ENCODE measurements at places on chromosomes 11 and 22. TPM values are rescaled to one million over a fixed set of nuclear protein-coding genes. Genes with fewer than 3 reads are reported as not detected.

DNA sequence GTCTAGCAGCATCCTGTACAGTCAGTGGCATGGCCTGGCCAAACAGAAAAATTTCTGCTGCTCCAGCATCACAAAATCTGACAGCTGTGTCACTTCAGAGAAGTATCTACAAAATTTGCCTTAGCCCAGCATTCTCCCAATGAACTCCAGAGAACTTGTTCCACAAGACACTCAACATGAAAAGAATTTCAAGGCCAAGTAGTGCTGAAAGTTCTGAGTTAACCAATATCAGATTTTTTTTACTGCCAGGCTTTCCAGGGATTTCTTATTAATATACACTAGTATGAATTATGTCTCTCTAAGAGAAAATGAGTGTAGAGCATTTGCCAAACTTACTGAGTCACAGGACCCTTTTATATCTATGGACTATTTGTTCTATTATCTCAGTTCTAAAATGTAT, 68.8 kb downstream of the OR5AK2 start:
- no peaks in the 10 kb centered on the region for H3K36me3 ChIP-seq
- no peak overlapping the region for H3K27ac ChIP-seq
- H3K4me3 ChIP-seq: no peak overlapping the region
- H3K4me1 ChIP-seq: no peaks in the 10 kb centered on the region
- DNase-seq: no peak

- DNase-seq: no peak
- H3K27me3 ChIP-seq: peaks cover 24% of the 10 kb centered on the region
- H3K4me3 ChIP-seq: no peak overlapping the region
Observed at GRCh38 chr11:85930879-85931366, 75.7 kb downstream of the CCDC83 start.

DNA sequence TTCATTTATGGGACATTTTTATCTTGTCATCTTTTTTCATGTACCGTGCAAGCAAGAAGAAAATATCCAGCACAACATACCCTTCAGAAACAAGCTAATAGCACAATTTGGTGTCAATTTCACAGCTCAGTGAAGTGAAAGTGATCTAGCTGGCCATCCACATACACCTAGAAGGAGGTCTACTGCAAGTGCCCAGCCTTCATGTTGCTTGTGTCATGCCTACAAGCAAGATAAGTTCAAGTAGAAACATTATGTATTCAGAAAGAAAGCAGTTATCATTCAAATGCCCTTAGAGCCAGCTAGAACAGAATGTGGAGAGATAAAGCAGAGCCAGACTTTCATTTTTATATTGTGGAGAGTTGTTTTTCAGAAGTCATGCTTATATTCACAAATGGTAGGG, 325.7 kb upstream of the PITPNB start:
- no peaks in the 10 kb centered on the region for H3K36me3 ChIP-seq
- no peak overlapping the region for H3K27ac ChIP-seq
- no peak overlapping the region for H3K4me3 ChIP-seq
- no peak for DNase-seq
- H3K27me3 ChIP-seq: peaks cover 7% of the 10 kb centered on the region

The LDHAL6A gene
- not detected for total RNA-seq

- no peak for DNase-seq
- no peaks in the 10 kb centered on the region for H3K36me3 ChIP-seq
- peaks cover 31% of the 10 kb centered on the region for H3K27me3 ChIP-seq
- no peak overlapping the region for H3K27ac ChIP-seq
- no peaks in the 10 kb centered on the region for H3K4me1 ChIP-seq
Observed at GRCh38 chr11:120147950-120148270, 10.0 kb upstream of the TRIM29 start.

GRCh38 chr11:660281-660680, 23.2 kb downstream of the DRD4 start:
- H3K27ac ChIP-seq: no peak overlapping the region
- no peaks in the 10 kb centered on the region for H3K27me3 ChIP-seq
- no peak overlapping the region for H3K4me3 ChIP-seq
- peaks cover 9% of the 10 kb centered on the region for H3K36me3 ChIP-seq
- H3K4me1 ChIP-seq: peaks cover 5% of the 10 kb centered on the region

The OR52M1 gene
- not detected for total RNA-seq

- peaks cover 2% of the 10 kb centered on the region for H3K4me1 ChIP-seq
- H3K27ac ChIP-seq: no peak overlapping the region
- H3K4me3 ChIP-seq: no peak overlapping the region
- no peak for DNase-seq
- H3K27me3 ChIP-seq: peaks cover 18% of the 10 kb centered on the region
- no peaks in the 10 kb centered on the region for H3K36me3 ChIP-seq
Observed at GRCh38 chr22:43928908-43929307, 5.3 kb downstream of the PNPLA3 start.

GRCh38 chr11:47595029-47595428, 818 bp upstream of the C1QTNF4 start:
- DNase-seq: no peak
- no peak overlapping the region for H3K4me3 ChIP-seq
- H3K27me3 ChIP-seq: peaks cover 30% of the 10 kb centered on the region
- no peaks in the 10 kb centered on the region for H3K36me3 ChIP-seq

DNA sequence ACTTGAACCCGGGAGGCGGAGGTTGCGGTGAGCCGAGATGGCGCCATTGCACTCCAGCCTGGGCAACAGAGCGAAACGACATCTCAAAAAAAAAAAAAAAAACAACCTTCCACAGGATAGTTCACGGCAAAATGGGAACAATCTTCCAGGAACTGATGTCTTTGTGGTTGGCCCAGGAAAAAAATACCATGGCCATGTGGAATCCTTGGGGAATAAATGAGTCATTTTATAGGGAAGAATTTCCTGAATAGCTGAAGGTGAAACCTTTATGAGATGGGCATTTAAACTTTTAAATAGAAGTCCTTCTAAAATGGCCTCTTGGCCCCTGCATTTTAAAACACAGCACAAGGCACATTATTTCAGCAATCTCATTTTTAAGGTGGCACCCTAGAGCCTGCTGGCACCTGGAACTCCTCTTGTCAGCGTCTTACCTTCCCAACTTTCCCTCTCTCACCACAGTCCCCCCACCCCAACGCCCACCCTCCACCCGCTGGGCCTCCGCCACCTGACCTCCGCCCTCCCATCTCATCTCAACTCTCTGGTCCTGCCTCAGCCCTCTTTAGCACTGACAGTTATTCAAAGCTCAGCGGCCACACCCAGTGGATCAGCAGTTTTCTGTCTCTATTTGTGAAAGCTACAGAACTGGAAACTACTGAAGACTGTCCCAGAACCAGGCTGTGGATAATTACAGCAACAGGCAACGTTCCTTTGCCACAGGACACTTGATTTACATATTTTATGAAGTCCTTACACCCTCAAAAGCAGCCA, 43.1 kb downstream of the SCGB1A1 start:
- H3K4me1 ChIP-seq: no peaks in the 10 kb centered on the region
- no peak for DNase-seq
- no peaks in the 10 kb centered on the region for H3K36me3 ChIP-seq

DNA sequence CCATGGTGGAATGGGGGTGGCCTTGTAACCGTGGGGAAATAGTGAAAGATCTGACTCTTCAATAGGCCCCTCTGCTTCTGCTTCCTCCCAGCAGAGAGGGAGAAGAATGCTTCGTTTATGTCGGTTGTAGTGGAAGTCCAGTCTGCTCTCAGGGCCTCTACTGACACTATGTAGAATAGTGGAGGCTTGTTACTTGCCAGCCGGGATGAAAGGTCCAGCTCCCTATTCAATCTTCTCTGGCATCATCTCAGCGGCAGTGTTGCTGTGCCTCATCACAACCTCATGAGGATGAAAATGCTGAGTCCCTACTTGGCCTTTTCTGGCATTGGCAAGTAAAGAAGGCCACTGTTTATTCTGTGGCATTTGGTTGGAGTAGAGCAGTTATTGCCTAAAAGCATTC, 820.9 kb upstream of the TENM4 start:
- no peaks in the 10 kb centered on the region for H3K27me3 ChIP-seq
- no peak overlapping the region for H3K27ac ChIP-seq
- H3K36me3 ChIP-seq: no peaks in the 10 kb centered on the region
- no peak overlapping the region for H3K4me3 ChIP-seq

The C22orf15 gene
- total RNA-seq: 1.4 TPM

The TRIM48 gene
- total RNA-seq: not detected

GRCh38 chr22:30921108-30921507, 47.5 kb downstream of the MORC2 start:
- H3K4me3 ChIP-seq: peak overlapping the region; percentile 70
- DNase-seq: no peak

DNA sequence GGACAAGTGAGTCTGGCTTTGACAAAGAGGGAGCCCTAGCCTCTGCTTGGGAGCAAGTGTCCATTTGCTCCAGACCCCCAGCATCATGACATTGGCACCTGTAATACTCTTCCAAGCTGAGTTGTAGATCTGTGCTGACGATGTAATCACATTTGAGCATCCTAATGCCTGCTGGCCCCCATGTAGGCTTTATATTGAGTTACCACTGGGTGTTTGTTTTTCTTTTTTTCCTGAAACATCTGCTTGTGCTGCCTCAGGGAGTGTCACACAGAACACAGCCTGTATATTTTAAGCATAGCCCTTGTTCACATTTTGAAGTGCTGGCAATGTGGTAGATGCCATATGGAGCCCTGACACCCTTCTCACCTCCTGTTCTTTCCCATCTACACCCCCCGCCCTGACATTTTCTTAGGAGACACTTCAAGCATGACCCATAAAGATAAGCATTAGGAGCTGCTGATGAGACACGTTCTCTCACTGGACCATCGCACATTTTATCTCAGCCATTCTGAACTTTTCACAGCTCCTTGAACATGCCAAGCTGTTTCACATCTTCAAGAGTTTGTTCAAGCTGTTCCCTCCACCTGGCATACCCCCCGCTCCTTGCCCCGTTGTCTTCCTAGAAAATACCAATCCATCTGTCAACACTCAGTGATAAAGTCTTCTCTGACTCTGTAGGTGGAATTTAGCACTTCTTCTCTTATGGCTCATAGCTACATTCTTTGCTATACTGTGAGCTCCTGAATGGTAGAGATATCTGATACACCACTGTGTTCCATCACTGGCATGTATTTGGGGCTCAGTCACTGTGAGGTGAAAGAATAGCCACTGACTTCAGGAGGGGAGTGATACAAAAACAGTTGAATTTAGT, 128.7 kb downstream of the TRIM44 start:
- H3K27ac ChIP-seq: no peak overlapping the region
- peaks cover 3% of the 10 kb centered on the region for H3K36me3 ChIP-seq
- H3K4me1 ChIP-seq: peaks cover 8% of the 10 kb centered on the region
- no peaks in the 10 kb centered on the region for H3K27me3 ChIP-seq
- H3K4me3 ChIP-seq: no peak overlapping the region

GRCh38 chr11:92657226-92657625, 312.2 kb upstream of the MTNR1B start:
- H3K27ac ChIP-seq: no peak overlapping the region
- H3K36me3 ChIP-seq: no peaks in the 10 kb centered on the region
- no peak overlapping the region for H3K4me3 ChIP-seq
- no peaks in the 10 kb centered on the region for H3K27me3 ChIP-seq
- no peak for DNase-seq

The LAYN gene
- total RNA-seq: 11.1 TPM

DNA sequence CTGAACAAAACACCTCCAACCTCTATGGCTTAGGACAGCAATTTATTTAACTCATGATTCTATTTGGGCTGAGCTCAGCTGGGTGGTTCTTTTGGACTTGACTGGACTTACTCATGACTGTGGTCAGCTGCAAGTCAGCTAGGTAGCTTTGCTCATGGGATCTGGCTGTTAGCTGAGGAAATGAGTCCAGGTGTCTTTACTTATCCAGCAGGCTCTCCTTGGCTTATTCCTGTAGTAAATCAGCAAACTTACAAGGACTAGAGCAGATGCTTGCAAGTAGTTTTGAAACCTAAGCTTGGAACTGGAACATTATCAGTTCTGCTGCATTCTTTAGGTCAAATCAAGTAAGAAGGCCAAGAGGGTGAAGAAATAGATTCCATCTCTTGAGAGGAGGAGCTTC, 8.0 kb upstream of the HIKESHI start:
- H3K27ac ChIP-seq: no peak overlapping the region
- H3K4me3 ChIP-seq: no peak overlapping the region
- peaks cover 34% of the 10 kb centered on the region for H3K4me1 ChIP-seq
- no peak for DNase-seq
- H3K36me3 ChIP-seq: peaks cover 4% of the 10 kb centered on the region
- peaks cover 4% of the 10 kb centered on the region for H3K27me3 ChIP-seq

- no peak overlapping the region for H3K4me3 ChIP-seq
- H3K4me1 ChIP-seq: peaks cover 22% of the 10 kb centered on the region
- H3K27ac ChIP-seq: peak overlapping the region; percentile 56
- DNase-seq: no peak
Observed at GRCh38 chr11:12229450-12230229, 119.2 kb downstream of the MICAL2 start.

The MCAM gene
- 2.9 TPM for total RNA-seq
